WTC11 (cell line): ENCODE measurements at places on chromosomes 3 and 15.

- DNase-seq, result no peak
These were observed 12.1 kb downstream of the LACTB start for GRCh38 chr15:63133786-63134185.

DNA sequence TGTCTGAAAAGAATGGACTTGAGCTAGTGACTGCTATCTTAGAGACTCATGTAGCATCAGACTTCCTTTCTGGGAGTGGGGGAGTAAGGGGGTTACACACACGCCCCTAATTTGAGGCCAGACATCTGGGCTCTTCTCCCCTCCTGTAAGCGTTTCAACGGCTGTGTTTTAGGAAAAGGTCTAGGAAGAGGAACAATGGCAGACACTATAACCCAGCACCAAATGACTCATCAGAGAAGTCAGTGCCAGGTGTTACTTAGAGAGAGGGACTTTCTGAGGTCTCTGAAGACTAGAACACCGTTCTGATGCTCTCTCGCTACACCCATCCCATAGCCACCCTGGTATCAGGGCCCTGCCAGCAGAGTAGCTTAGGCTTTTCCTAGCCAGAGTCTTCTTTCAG is 65.5 kb downstream of the SSUH2 start:
- DNase-seq, result no peak

GRCh38 chr3:177443469-177443868 is 246.2 kb upstream of the TBL1XR1 start:
- no peak for DNase-seq

- DNase-seq, result no peak
These were observed 169.3 kb upstream of the STAC start for GRCh38 chr3:36210840-36211651.

DNA sequence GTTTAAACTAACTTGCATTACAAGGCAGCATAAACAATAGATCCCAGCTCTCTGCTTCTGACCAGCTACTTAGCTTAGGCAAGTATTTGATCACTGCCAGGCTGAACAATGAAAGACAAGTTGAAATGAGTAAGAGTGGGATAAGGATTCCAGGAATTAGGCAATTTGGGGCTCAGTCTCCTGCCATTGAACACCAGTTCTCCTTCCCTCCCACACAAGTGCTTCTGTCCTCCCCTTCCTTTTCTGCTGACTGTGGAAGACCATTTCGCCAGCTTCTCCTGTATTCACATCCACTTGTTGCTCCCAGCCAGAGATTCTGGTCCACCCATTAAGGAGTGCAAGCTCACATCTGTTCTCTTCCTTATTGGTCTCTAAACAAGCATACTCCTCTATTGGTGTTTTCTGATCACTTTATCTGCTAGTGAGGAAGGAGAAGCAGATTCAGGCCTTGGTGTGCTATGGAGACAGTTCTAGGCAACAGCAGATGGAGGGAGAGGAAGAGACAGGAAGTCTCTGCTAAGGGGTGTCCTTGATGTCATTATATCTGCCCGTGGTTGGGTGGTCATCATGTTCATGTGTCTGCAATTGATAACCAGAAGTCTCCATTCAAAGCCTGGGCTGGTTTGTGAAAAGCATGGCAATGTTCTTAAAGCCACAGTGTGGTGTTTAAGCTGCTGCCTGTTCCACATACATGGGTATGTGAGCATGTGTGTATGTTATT is 121.5 kb downstream of the PLCL2 start:
- DNase-seq, result no peak

DNA sequence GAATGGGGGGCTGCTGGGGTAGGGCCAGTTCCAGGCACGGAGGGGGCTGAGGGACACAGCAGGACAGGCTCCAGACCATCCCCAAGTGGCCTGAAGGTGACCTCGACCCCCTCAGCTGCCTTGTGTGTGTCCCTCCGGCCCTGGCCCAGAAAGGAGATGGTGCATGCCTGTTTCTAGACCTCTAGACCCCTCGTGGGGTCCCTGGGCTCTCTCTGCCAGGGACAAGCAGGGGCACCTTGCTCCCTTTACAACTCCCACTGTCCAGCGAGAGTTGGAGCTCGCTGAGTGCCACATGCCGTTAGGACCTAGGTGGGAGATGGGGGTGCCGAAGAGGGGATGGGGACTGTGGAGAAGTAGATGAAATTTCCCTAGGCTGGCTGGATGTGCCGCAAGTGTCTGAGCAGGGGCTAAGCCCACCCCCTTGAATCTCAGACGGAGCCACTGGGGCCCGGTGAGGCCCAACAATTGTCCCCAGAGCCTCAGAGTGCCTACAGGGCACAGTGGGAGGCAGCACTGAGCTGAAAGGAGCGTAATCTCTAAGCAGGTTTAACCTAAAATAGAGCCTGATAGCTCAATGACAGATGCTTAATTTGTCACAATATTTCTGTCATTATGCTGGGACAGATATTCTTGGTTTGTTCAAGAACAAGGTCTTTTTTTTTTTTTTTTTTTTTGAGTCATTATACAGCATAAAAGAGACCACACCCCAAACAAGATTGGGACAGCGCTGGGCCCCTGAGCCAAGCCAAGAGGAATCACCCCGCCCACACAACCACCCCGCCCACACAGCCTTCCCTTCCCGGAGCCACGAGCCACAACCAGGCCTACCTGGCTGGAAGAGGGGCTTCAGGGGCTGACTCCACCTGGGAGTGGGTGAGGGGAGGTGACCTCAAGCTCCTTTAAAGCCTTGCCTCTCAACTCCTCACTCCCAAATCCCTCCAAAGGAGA is 23.6 kb upstream of the KLF13 start:
- DNase-seq, result peak; percentile 48

- DNase-seq, result no peak
These were observed 20.8 kb downstream of the DMXL2 start for GRCh38 chr15:51601801-51602200.

DNA sequence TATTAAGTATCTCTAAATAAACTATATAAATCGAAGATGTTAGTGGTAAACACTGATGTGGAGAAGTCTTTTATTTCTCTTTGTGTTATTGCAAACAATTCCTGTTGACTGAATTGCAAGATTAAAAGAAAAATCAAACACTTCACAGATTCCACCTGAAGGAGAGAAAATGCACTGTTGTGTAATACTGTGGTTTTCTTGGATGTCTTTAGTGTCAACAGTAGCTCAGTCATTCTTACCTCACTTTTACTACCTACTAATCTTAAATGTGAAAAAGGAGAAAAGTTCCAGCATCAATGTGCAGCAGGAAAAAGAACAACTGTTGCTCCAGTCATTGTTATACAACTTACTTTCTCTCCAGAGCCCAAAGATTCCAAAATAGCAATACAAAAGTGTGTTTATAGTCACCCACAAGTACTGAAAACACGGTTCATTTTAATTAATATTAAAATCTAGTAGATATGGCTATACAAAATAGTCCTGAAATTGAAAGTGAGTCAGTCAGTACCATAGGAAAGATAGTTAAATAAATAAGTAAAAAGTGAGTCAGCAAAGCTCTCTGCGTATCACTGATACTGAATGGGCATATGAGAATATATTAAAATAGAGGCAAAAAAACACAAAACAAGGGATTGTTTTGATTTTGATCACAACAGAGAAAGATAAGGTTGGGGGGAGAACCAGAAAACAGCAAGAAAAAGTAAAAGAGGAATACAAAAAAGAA is 90.5 kb upstream of the CSPG5 start:
- no peak for DNase-seq

- DNase-seq, result no peak
These were observed 450.4 kb upstream of the NR2F2 start for GRCh38 chr15:95880031-95880570.

DNA sequence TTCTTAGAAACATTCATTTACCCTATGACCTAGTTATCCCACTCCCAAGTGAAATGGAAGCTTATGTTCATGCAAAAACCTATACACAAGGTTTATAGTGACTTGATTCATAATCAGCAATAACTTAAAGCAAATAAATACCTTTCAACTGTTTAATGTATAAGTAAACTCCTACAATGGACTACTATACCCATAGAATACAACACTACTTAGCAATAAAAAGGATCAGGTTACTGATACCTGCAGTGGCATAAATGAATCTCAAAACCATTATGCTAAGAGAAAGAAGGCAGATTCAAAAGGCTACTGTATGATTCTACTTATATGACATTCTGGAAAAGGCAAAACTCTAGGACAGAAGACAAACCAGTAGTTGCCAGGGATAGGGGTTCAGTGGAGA is 8.3 kb upstream of the POLR2M start:
- DNase-seq, result no peak

DNA sequence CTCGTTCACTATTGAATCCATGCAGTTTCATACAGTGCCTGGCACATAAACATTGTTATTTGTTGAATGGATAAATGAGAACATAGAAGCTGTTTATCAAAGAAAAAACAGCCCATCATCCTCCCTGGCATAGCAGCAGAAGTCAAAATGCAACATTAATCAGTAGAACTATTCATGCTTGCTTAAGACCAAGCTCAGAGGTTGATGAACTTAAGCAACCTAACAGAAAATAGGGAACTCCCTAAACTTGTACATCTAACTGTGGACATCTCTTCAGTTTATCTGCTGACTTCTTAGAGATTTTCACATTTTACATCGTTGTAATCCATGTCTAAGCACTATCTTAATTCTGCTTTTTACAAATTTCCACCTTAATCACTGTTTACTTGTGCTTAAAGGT is 29.2 kb downstream of the SENP8 start:
- DNase-seq, result no peak

- DNase-seq, result no peak
These were observed 79.3 kb downstream of the SHQ1 start for GRCh38 chr3:72768936-72769335.

DNA sequence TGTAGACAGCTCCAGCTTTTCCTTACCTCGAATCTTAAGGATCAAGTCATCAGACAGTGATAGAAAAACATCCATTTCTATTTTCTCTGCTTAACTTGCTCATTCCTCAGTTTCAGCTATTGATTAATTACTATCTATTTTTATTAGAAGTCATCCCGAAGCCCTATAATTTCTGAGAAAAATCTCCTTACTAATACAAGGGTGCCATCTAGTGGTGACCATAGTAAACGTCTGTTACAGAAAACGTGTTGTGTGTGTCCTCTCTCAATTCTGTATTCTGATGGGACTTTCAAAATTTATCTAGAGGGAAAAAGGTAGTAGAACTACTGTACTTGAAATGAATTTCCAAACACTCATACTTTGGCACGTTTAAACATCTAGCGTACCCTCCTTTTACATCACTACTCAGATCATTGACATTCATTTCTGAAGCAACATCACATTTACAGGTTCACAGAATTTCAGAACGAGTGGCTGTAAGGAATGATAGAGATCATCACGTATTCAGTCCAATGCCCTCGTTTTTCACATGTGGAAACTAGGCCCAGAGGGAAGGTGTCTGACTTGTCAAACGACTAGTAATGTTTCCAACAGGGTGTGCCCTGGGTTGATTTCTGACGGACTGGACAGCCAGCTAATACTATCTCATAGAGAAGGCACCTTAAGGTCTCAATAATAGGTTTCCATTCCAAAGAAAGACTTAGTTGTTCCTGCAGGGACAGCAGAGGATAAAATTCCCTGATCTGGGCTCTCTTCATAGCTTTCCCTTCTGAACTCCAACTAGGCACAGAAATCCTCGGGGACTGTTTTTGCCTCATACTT is 25.6 kb downstream of the HACD2 start:
- no peak for DNase-seq

- DNase-seq, result no peak
These were observed 6.3 kb downstream of the EIF4A2 start for GRCh38 chr3:186789554-186790260.

- no peak for DNase-seq
These were observed 10.9 kb downstream of the SMAD3 start for GRCh38 chr15:67076147-67076843.

- peak; percentile 80 for DNase-seq
These were observed 34.7 kb upstream of the NDUFB4 start for GRCh38 chr3:120561251-120562045.

GRCh38 chr3:13080591-13080990 is 7.4 kb upstream of the IQSEC1 start:
- DNase-seq, result no peak

GRCh38 chr3:182490596-182491491 is 302.5 kb upstream of the ATP11B start:
- DNase-seq, result no peak

- no peak for DNase-seq
These were observed 84.0 kb upstream of the OSBPL11 start for GRCh38 chr3:125679258-125679657.

DNA sequence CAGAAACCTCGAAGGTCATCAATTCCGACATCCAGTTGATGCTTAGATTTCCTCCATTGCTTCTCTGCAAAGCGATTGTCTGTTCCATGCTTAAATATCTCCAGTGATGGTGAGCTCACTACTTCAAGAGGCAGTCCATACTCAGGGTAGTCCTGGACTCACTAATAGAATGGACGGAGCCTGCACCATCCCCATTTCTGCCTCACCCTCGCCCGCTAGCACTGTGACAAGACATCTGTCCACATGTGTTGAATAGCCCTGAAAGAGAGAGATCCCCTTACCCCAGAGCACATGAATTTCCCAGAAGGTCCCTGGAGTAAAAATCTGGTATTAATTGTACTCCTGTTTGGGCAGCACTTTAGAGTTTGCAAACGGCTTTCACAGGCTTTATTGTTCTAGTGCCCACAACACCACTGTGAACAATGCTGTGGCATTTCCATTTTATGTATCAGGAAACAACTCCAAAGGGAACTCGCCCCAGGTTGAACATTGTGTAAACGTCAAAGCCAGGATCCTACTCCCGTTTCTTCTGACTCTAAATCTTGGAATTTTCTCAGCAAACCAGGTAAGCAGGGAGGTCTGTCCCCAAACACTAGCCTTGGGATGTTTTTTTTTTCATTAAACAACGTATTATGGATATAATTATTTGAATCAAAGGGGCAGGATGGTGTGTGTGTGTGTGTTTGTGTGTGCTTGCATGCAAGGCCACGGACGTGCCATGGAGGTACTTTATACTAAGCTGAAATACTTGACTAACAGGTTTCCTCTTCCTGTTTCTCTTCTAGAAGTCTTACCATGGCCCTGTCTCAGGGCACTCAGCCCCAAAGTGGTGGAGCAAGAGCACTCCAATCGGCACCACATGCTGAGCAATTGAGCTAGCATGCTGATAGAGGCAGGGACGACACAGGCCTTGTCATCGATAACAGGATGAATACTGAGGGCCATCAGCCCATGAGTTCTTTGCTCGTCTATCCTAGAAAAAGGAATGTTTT is 198.3 kb downstream of the OPA1 start:
- DNase-seq, result no peak

DNA sequence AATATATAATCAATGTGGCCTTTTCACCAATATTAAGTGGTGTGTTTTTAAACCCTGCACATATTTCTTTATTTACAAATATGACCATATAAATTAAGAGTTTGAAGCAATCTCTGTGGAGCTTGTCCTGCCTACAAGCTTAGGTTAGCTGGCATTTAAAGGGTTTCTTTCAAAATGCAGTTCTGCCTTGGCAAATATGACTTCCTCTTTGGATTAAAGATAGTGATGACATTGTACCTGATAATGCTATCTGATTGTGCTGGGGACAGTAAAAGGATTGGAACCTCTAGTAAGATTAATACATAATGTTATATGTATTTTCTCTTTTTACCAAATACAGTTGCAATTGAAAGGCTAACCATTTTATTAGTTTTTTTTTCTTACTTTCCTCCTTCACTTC is 249.1 kb downstream of the OTOL1 start:
- DNase-seq, result no peak

GRCh38 chr3:4906107-4906621 is 73.1 kb upstream of the BHLHE40 start:
- DNase-seq, result no peak
